Activated CD4-positive, alpha-beta T cell treated with anti-CD3 and anti-CD28 coated beads, Interleukin-2, amount 50 U/mL, for 48 hours (primary cell): ENCODE measurements at places on chromosomes 1 and 21.

DNA sequence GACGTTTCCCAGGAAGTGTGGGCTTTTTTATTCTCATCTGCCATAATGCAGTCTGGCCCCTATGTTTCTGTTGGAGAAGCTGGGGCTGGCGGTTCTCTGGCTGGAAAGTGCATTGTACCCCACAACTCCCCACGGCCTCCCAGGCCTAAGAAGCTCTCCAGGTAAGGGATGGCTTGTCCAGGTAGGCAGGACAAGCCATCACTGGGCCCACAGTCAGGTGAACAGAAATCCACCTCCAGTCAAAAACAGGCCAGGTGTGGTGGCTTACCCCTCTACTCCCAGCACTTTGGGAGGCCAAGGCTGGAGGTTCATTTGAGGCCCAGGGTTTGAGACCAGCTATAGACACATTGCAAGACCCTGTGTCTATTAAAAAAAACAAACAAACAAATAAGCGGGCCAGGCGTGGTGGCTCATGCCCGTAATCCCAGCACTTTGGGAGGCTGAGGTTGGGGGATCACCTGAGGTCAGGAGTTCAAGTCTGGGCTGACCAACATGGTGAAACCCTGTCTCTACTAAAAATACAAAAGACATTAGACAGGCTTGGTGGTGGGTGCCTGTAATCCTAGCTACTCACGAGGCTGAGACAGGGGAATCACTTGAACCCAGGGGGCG is 3.1 kb upstream of the WNT9A start:
- no peak for DNase-seq

GRCh38 chr1:228278432-228278941 is 70.6 kb downstream of the OBSCN start:
- no peak for DNase-seq

DNA sequence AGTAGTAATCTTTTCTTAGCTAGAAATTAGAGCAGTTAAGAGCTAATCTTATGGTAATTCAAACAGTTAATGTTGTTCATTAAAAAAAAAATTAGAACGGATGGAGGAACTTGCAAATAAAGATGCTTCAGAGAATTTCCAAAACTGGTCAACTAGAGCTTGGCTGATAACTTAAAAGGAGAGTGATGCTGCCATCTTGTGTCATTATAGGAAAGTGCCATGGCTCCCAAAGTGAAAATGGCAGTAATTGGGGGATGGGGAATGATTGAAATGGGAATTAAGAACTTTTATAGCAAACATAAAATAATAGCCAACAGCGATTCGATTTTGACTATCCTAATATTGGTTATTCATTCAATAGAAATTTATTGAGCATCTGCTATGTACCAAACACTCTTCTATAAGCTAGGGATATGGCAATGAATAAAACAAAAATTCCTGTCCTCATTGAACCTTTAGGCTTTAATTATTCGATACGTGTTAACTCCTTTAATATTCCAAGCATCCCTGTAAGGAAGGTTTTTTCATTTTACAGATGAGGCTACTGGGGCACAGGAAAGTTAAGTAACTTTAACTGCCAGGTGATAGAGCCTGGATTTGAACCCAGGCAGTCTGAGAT is 5.7 kb upstream of the PLPP3 start:
- no peak for DNase-seq

DNA sequence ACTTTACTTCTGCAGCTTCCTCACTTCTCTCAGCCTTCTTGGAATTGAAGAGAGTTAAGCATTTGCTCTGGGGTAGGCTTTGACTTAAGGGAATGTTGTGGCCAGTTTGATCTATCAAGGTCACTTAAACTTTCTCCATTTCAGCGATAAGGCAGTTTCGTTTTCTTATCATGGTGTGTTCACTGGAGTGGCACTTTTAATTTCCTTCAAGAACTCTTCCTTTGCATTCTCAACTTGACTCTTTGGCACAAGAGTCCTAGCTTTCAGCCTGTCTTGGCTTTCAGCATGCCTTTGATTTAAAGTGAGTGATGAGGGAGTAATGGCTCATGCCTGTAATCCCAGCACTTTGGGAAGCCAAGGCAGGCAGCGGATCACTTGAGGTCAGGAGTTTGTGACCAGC is 38.7 kb downstream of the HS2ST1 start:
- no peak for DNase-seq

DNA sequence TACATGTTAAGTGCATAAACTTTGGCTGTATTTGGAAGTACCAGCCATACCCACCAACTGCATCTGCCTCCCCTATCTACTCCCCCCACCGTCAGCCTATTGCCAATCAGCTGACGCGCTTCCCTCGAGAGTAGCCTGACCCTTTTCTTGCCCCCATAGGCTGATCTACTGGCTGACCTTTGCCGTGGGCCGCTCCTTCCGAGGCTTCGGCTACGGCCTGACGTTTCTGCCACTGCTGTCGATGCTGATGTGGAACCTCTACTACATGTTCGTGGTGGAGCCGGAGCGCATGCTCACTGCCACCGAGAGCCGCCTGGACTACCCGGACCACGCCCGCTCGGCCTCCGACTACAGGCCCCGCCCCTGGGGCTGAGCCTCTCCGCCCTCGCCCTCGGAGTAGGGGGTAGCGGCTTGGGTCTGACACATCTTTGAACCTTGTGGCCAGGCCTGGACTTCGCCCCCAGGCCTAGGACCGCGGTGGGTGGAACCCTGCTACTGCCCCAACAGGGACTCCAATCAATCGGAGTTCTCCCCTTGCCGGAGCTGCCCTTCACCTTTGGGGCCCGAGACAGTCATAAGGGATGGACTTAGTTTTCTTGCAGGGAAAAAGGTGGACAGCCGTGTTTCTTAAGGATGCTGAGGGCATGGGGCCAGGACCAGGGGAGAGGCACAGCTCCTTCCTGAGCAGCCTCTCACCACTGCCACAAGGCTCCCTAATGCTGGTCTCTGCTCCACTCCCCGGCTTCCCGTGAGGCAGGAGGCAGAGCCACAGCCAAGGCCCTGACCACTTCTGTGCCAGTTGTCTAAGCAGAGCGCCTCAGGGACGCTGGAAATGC is 4.0 kb downstream of the GLMP start:
- no peak for DNase-seq

GRCh38 chr1:194225821-194226220 is 1039.4 kb upstream of the B3GALT2 start:
- no peak for DNase-seq
